SHP77 treated with DMSO at 0.1 percent for 48 hours (cell line): ENCODE measurements at places on chromosomes 4 and X.

DNA sequence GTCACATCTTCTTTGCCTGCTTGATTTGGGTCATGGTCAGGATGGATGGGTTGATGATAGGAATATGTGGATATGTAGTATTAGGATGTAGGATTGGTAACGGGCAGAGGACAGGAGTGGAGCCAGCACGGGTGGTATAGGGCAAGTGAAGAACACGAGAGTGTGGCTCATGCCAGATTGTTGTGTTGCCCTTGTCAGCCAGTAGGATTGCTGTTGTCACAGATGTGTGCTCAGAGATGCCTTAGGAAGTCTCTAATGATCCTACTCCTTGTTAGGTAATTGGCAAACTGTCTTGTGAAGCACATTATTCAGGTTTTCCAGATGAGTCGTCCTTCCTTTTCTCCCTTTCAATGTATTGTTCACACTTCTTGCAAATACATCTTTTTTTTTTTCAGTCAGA is 5.5 kb downstream of the ATP10D start:
- no peak for DNase-seq

GRCh38 chr4:126328914-126329313 is 1014.2 kb downstream of the FAT4 start:
- DNase-seq: no peak

DNA sequence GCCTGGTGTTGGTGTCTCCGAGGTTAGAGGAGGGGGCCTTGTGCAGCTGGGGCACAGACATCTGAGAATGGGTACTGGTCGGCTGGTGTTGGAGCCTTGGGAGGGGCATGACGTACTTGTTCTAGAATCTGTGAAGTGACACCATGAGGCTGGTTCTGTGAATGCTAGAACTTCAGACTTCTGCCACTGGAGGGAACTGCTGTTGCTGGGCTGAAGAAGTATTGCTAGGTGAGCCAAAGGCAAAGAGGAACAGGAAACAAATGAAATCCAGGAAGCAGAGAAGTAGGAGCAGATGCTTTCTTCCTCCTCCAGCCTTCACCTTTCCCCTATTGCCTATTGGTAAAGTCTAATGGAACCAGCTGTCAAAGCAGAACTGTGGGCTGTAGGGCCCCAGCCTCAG is 120.9 kb upstream of the DDIT4L start:
- no peak for DNase-seq

DNA sequence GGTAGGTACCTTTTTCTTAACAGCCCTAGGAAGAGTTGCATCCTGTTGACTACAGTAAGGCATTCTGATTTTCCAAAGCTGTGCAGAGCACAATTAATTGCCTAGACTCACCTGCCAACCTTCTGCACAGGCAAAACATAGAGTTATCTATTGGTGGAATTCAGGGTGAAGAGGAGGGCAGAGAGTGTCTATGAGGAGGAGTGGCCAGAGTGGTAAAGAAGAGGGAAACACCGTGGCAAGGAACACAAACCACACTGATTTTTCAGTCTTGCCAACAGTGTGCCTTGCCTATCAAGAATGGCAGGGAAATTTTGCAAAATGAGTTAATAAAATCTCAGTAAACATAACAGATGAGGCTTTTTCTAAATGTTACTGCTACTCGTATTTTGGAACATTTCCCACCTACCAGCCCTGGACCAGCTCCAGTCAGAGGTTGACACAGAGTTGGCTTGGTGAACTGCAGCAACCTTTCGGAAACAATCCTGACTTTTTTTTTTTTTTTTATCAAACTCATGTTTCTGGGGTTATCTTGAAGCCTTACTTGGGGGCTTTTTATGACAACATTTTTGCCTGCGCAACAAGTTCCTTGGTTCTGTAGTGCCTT is 67.9 kb upstream of the CAPN6 start:
- DNase-seq: no peak

- no peak for DNase-seq
These were observed 43.6 kb upstream of the UCP1 start for GRCh38 chr4:140612357-140612756.

GRCh38 chr4:56465599-56466295 is 1.7 kb upstream of the SRP72 start:
- no peak for DNase-seq

DNA sequence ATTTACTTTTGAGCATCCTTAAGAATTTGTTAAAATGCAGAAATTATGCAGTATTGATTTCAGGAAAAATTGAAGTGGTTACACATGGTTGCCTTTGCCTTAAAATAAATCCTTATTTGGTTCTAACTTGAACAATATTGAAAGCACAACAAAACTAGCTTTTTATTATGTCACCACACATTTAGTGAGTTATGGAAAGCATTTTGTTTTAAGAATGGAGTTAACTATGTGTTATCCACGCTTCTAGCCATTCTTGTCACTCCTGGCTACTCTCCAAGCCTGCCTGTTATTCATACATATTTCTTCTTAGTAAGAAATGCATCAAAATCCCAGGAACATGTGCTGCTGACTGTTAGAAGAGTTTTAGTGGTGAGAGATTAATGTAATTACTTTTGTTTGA is 73.9 kb downstream of the FAT4 start:
- no peak for DNase-seq

- peak; percentile 12 for DNase-seq
These were observed 126.5 kb downstream of the REELD1 start for GRCh38 chr4:146340798-146341197.

DNA sequence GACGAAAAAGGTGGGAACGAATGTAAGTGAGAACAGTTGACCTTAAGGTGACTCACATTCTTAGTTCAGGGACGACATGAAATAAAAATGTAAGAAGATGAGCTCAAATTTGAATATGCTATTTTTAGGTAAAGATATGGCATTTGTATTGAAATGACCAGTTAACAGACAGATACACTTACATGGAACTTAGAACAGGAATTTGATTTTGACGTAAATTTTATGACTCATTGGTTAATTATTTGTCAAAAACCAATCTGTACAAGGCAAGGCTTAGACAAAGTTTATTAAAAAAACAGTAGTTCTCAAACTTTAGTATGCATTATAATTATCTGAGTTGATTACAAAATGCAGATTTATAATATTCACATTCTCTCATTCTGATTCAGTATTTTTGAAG is 469.4 kb downstream of the CFAP47 start:
- DNase-seq: no peak

DNA sequence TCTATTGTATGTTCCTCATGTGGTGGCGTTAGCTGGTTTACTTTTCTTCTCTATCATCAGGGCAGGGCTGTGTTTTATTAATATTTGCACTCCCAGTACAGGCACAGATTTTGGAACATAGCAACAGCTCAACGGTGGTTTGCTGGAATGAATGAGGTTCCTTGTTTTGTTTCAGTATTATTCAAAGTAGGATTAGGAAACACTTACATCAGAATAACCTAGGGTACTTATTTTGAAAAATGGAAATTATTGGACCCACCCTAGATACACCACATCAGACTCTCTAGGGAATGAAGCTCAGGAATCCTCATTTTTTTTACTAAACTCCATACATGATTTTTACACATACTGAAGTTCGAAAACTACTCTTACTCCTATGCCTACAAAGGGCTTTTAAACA is 108.8 kb upstream of the ENPEP start:
- no peak for DNase-seq

DNA sequence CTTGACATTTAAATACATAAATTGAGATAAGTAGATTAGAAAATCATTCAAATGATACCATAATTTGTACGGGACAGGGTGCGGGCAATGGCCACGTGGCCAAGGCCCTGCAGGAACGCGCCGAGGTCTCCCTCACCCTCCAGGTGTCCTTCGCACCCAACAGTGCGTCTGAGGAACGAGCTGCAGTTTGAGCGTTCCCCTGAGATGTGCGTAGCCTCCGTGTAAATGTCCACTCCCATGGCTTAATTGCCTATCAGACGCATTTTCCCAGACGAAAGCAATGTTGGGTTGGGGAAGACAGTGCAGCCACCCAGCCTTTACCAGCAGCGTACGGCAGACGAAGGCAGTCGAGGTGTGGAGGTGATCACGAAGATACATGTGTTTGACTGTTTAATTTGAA is 56.4 kb downstream of the CPLX1 start:
- no peak for DNase-seq
